HAP-1 (cell line): ENCODE measurements at places on chromosomes 2 and 18.

- DNase-seq, result no peak
Observed at GRCh38 chr2:6342273-6342920, 523.3 kb downstream of the CMPK2 start.

DNA sequence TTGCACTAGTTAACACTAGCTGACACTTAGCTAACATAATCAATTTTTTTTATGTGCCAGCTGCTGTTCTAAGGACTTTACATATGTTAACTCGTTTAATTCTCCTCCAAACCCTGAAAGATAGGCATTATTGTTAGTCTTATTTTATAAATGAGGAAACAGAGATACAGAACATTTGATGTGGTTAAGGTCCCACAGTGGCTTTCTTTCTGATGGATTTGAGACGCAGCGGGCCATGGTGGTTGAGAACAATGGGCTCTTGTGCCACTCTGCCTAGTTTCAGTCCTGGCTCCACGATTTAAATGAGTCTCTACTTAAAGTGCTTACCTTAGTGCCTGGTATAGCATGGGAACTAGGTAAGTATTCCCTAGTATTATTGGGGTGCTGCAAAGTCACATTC is 201.9 kb upstream of the SPRED2 start:
- DNase-seq, result peak; percentile 71

DNA sequence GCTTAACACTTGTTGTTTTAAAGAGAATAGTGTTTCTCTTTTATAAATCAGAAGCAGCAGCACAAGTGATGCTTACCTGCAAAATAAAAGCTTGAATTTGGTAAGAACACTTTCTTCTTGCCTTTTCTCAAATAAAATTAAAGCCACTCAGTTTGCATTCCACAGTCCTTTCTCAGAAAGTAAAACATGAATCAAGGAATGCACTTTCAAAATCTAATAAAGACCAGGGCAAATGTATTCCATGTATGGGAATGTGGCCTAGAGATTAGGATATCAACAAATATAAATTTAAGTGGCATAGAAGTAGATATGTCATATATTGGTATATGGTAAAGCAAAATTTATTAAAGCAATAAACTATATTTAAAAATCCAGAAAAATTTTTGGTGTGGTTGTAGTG is 352.8 kb downstream of the THSD7B start:
- no peak for DNase-seq

DNA sequence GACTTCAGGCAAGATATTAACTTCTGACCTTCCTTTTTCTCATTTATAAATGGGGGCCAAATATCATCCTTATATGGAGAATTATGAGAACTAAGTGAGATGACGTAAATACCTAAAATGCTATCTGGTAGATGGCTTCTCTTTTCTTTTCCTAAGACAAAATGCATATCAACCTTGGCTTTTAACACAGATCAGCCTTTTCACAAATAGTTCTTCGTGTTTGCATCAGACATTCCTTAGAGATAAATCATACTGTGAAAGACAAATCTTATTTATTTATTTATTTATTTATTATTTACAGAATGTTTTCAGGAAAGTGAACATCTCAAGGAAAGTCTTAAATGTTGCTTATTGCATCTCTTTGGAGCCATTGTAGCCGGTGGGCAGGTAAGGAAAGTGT is 62.8 kb downstream of the NBEAL1 start:
- DNase-seq, result no peak

DNA sequence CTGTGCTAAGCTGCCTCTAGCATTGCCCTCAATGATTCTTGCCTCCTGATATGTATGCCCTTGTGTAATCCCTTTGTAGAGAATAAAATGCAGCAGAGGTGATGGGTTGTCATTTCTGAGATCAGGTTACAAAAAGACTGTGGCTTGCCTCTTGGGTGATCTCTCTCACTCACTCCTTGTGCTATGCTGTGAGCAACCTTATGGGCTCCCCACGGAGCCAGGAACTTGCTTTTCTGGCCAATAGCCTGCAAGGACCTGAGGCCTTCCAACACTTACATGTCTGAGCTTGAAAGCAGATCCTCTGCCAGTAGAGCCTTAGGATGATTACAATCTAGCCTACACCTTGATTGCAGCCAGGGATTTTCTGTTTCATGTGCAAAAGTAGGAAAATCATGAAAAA is 123.1 kb upstream of the XIRP2 start:
- DNase-seq, result no peak

DNA sequence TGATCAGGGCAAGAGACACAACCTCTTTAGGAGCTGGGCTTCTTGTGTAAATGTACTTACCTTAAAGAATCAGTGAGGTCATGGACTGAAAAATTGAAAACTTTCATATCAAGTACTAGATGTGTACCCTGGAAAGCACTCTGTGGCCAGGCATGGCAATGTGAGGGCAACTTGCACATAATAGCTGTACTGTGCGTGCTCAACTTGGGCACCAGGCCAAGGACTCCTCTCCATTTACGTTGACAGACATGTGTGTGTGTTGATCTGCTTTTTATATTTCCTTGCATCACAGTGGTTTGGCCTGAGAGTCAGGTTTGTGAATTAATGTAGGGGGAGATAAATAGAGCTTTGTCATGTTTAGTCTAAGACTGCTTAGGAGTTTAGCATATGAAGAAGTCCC is 669.5 kb upstream of the REG3G start:
- peak; percentile 77 for DNase-seq

GRCh38 chr2:219630770-219631405 is 3.5 kb downstream of the SLC4A3 start:
- no peak for DNase-seq

- no peak for DNase-seq
Observed at GRCh38 chr2:207704671-207705070, 6.8 kb upstream of the CCNYL1 start.

DNA sequence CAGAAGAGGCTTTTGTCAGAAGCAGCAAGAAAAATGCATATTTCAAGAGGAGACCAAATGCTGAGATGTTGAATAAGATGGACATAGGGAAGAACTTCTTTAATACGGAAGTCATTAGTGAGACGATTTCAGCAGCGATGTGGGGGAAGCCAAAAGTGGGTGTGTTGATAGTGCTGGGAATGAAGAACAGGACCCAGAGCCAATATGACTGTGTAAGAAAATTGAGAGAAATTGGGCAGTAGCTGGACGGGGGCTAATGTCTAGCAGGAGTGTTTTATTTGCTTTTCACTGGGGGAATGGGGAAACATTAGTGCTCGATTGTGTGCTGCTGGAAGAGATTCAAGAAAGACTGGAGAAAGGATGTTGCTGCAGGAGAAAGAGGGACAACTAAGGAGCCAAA is 788.7 kb upstream of the KLHL29 start:
- DNase-seq, result no peak

GRCh38 chr2:88235987-88236386 is 65.8 kb downstream of the THNSL2 start:
- no peak for DNase-seq

GRCh38 chr18:26502823-26503222 is 45.5 kb downstream of the KCTD1 start:
- DNase-seq, result no peak

DNA sequence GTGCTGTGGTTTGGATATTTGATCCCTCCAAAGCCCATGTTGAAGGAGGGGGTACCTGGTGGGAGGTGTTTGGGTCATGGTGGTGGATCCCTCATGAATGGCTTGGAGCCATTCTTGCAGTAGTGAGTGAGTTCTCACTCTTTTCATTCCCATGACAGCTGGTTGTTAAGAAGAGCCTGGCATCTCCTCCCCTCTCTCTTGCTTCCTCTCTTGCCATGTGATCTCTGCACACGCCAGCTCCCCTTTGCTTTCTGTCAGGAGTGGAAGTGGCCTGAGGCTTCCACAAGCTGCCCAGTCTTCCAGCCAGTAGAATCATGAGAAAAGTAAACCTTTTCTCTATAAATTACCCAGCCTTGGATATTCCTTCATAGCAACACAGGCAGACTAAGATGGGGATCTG is 8.6 kb downstream of the ADD2 start:
- DNase-seq, result no peak

GRCh38 chr2:214503568-214503967 is 92.7 kb downstream of the VWC2L start:
- no peak for DNase-seq

- no peak for DNase-seq
Observed at GRCh38 chr2:70515938-70516337, 37.7 kb downstream of the TGFA start.

DNA sequence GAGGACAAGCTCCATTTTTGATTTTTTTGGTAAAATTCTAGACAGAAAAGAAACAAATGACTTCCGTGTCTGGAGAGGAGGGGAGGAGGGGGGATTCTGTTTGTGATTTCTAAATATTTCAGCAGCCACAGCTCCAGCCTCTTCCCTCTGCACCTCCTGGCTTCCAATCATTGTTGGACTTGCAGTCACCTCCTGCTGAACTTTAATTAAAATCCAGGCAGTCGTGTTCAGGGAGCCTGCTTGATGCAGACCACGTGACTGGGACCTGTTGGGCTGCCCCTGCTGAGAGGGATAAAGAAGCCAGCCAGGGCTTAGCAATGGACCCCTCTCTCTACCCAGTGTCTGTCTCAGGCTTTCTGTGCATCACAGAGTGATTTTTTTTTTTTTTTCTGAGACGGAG is 115.1 kb downstream of the SH3BP4 start:
- DNase-seq, result no peak

GRCh38 chr2:192162392-192163042 is 32.2 kb downstream of the TMEFF2 start:
- peak; percentile 87 for DNase-seq

DNA sequence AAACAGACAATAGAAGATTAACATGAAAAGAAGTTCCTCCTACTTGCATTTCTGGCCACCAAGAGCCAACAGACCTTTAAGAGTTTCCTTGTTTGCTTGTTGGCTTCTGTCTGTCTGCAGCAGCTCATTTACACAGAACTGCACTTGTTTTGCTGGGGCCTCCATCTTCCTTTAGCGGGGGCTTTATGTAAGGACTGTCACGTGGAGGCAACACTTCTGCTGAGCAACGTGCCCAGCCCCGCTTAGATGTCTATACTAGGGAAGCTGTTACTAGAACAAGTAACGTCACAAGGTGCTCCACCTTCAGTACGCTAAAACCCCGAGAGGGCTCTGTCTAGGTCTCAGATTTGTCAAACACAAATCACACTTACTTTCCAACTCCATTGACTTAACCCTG is 104.3 kb upstream of the PXDN start:
- no peak for DNase-seq

DNA sequence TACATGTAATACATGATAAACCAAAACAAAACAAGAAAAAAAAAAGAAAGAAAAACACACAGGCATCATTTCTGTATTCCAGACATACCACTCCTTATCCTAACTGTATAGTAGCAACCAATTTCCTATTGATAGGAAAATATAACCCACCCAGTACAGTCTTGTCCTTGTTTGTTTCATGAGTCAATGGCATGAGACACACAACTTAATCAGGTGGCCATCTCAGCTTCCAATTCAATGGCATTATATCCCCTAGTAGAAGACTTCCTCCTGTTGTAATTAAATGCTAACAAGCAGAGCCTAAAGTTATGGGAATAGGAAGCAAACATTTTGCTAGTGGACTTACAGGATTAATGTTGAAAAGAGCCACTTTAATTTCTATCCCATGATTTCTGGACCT is 121.0 kb upstream of the NOL4 start:
- DNase-seq, result no peak

- DNase-seq, result no peak
Observed at GRCh38 chr2:241199897-241200821, 11.7 kb downstream of the ANO7 start.

DNA sequence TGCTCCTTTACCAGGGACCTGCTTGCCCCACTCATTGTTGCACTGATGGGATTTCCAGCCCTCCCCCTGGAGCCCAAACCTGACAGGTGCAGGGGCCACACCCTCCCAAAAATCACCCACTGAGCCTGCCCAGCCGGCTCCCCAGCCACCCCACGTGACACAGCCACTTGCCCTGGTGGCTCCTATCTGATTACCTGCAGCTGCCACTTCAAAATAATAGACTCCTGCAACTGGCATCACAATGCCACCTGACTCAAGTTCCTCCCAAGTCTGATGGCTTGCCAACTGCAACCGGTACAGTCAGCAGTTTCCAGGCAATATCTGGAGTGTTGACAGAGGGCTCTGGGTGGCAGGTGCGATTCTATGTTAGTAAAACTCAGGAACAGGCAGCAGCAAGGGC is 66.2 kb downstream of the CRACDL start:
- DNase-seq, result no peak

DNA sequence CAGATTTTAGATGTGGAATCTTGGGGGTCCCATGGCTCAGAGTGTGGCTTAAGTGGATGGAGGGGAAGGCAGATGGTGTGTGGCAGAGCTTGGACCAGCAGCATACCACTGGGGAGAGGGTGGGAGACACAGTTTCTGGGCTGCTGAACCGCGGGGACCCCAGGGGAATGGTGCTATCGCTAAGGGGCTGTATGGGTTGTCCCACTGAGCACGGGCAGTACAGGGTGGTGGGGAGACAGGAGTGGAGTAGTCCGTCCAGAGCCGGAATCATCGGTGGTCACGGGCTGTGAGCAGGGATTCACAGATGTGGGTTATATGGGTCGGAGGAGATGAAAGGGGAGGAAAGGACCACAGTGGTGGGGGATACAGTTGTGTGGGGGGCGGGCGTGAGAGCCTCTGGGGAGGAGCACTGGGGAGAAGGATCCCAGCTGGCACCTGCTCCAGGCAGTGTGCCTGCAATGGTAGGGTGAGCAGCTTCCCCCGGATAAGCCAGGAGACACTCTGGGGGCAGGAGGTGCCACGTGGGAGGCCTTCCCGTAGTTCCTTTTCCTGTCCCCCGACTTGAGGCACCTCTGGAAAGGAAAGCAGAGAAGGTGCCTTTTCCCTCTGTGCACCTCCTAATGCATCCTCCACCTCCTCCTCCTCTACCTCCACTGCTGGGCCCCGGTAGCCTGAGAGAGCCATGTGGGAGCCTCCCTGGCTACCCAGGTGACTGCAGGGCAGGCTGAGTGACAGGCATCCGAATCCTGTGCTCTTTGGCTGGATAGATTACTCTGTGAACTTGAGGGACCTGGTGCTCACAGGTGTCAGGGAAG is 24.9 kb downstream of the IGFBP5 start:
- DNase-seq, result no peak

DNA sequence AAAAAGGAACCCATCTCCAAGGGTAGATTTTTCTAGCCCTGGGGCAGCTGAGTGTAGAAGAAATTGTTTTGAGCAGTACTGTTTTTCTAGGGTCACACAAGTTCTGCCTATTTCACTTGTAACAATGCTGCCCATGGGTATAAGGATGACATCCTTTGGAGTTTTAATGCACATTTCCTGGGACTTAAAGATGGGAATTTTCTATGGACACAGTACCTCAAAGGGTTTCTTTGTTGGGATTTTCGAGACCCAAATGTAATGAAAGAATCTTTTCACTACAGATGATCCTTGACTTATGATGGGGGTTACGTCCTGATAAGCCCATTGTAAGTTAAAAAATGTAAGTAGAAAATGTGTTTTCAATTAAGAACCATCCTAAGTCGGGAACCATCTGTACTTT is 31.8 kb downstream of the CDC42EP3 start:
- DNase-seq, result no peak

DNA sequence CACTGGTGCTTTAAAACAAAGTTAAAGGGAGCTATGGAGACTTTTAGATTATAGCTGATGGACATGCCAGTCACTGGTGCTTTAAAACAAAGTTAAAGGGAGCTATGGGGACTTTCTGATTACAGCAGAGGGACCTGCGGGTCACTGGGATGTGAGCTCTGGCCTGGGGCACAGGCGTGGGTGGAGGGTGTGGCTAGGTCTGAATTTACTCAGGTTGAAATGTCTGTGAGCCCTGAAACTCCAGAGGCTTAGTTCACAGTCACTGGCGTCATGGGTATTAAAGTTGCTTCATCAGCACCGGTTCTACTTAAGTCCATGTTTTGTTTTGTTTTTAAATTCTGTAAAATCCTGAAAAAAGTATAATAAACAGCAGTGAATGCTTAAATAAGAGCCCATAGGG is 49.0 kb upstream of the TMEM18 start:
- DNase-seq, result no peak
